Anterior cingulate cortex (tissue), 58 donors: ENCODE measurements at places on chromosomes 4 and X.

DNA sequence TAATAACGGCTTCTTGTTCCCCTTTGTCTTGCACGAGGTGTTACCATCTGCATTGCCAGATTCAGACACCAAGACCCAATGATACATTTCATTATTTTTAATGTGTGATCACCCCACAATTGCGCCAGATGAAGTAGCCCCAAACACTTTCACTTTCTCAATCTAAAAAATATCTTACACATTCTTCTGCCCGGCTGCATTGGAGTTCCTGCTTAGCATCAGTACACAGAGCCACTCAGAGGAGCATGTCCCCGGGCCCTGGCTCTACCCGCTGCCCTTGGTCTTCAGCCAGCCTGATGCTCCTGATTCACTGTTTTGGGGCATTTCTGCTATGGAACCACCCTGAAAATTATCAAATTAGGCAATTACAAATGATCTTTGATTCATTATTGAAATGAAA is 66.0 kb upstream of the TENM3 start:
- no peak for DNase-seq

DNA sequence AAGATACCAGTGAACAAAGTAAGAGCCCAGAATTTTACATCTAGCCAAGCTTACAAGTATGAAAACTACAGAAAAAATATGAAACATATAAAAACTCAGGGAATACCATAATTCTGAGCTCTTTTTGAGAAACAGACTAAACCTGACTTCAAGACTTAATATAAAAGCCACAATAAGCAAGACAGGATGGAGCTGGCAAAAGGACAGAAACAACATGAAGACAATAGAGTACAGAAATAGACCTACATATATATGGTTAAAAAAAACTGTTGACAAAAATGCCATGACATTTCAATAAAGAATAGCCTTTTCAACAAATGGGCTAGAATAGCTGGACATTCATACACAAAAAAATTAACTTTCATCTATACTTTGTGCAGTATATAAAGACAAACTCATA is 49.4 kb downstream of the UBA6 start:
- no peak for DNase-seq

DNA sequence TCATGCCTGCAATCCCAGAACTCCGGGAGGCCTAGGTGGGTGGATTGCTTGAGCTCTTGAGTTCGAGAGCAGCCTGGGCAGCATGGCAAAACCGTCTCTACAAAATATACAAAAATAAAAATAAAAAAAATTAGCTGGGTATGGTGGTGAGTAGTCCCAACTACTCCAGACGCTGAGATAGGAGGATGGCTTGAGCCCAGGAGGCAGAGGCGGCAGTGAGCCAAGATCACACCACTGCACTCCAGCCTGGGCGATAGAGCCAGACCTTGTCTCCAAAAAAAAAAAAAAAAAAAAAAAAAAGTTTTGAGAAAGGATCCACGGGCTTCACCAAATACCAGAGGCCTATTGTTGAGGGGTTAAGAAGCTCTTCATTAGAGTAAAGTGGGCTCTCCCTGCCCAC is 8.0 kb downstream of the SUPT20HL2 start:
- DNase-seq, result no peak

- no peak for DNase-seq
Measured at GRCh38 chr4:116055857-116056827, 942.7 kb upstream of the NDST4 start.

DNA sequence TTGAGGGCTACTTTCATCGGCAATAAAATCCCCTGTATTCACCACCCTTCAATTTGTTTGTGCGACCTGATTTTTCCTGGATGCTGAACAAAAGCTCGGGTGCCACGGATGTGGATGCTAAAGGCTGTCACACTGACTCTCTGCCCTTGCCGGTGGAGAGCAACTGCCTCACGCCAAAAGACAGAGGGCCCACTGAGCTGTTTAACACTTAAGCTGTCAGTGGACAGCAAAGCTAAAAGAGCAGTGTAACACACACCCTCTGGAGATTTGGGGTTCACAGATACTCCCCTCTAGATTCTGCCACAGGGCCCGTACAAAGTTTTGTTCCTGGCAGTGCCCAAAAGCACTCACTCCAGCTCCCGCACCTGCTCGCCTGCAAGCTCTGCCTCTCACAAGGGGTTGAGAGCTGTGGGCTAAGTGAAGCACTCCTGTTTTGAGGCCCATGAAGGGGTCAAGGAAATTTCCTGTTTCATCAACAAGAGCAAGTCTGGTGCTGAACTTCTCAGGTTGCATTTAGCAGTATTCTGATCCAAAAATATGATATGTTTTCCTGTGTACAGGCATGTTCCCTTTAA is 1571.9 kb downstream of the ADGRL3 start:
- no peak for DNase-seq

GRCh38 chr4:168432419-168433146 is 47.7 kb downstream of the DDX60L start:
- DNase-seq, result no peak

- no peak for DNase-seq
Measured at GRCh38 chr4:147909225-147909624, 177.3 kb downstream of the ARHGAP10 start.
